Activated T-cell treated with anti-CD3 and anti-CD28 coated beads for 1 hour (primary cell): ENCODE measurements at places on chromosomes 3 and 15.
A peak's percentile ranks its signal among the peaks of the same experiment; 100 is the strongest.

- no peak for DNase-seq
These were observed 24.8 kb downstream of the CCDC80 start for GRCh38 chr3:112615989-112616731.

- no peak for DNase-seq
These were observed 1.3 kb downstream of the ELL3 start for GRCh38 chr15:43775411-43775965.

- no peak for DNase-seq
These were observed 1.5 kb upstream of the VIPR1 start for GRCh38 chr3:42500909-42501308.

GRCh38 chr3:76700323-76700722, 339.6 kb upstream of the ROBO2 start:
- DNase-seq, result no peak

DNA sequence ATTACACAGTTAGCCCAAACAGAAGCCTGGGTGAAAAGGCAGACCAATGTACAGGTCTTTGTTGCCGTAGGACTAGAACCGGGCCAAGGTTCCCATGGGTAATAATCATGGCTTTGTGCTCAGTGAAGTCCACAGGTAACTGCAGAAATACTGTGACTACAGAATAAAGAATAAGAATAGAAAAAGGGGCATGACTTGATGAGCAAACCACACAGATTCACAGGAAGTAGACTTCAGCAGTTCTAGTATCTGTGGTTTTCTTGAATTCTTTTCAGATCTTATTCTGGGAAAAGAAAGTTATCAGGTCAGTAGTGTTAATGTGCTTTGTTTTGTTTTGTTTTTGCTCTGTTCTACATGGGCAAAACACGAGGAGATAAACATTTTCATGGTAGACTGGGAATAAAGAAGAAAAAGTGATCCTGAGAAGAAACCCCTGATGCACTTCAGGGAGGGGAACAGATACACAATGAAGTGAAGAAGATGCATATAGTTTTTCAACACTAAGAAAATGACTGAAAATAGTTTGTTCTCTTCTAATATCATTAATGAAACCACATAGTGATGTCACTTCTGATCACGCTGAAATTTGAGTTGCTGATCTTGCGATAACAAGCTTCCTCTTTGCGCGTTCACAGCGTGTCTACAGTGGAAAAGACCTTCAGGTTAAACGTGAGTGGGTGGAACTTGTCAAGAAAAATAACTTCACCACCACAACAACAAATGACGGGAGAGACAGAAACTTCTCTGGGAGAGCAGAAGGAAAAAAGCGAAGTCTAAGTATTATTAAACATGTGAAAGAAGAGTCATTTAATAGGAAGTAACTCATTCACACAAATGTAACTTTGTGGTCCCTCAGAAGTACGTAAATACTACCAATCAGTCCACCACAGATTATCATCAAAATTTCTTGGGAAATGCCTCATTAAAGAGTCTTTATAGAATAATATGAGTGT, 315.8 kb upstream of the SATB1 start:
- DNase-seq, result peak; percentile 30

DNA sequence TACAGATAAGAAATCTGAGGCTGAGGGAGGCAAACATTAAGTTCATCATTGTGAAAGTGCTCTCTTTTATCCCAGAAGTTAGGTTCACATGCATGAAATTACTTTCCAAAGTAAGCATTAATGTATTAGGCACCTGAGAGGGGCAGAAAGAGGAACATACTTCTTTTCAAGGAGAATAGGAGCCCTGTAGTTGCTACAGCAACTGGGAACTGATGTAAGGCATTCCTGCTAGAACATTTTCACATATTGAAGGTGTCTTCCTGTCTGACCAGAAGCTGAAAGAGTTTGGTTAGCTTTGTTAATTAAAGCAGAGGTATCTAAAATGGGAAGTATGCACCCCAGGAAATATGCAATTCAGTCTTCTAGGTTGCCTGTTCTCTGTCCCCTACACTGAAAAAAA, 65.5 kb upstream of the ZBTB20 start:
- DNase-seq, result no peak

- DNase-seq, result no peak
These were observed 482.5 kb upstream of the TBL1XR1 start for GRCh38 chr3:177679568-177680471.

- DNase-seq, result no peak
These were observed 36.4 kb downstream of the RLBP1 start for GRCh38 chr15:89184886-89185526.

GRCh38 chr3:188236271-188236670, 82.3 kb downstream of the LPP start:
- no peak for DNase-seq

GRCh38 chr3:103873897-103874545, 1439.2 kb downstream of the ZPLD1 start:
- no peak for DNase-seq

DNA sequence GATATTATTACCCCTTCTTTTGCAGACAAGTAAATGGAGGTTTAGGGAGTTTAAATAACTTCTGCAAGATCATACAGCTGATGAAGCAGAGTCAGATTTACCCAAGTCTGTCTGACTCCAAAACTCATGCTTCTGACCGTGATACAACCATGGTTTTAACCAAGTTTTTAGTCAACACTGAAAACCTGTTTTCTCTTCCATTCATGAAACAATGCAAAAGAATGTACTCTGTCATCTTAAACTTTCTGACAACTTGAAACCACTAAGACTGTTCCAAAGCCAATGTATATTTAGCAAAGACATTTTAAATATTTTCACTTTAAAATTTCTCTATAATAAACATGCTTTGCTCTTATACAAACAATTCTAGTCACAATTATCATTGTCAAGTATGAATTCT, 77.0 kb upstream of the RBMS3 start:
- DNase-seq, result no peak

- no peak for DNase-seq
These were observed 329.1 kb upstream of the SOX2 start for GRCh38 chr3:181382656-181383055.

DNA sequence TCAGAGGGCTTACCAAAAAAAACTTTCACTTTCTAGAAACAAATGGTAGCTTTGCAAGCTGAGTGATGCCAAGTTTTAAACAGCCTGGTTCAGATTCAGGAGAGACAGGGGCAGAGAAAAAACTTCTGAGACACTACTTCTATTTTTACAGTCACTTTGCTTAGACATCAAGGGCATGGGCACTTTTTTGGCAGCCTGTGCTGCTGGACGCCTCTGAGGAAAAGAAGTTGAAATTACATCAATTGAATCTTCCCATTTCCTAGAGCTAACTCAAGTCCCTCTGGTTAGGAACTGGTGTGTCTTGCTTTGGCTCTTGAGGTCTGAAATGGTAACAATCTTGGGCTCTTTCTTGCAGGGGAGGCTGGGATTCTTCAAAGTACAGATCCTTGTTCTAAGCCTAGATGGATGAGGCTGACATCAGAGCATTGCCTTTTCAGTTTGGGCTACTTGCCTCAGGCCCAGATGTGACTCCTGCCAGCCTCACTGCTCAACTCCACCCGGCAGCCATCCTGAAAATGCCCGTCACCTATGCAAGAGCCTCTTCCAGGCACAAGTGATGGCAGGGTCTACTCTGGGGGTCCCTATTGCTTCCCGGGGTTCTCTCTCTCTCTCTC, 357.5 kb downstream of the FOXP1 start:
- no peak for DNase-seq

GRCh38 chr15:58632789-58633188, 116.7 kb downstream of the ADAM10 start:
- no peak for DNase-seq

DNA sequence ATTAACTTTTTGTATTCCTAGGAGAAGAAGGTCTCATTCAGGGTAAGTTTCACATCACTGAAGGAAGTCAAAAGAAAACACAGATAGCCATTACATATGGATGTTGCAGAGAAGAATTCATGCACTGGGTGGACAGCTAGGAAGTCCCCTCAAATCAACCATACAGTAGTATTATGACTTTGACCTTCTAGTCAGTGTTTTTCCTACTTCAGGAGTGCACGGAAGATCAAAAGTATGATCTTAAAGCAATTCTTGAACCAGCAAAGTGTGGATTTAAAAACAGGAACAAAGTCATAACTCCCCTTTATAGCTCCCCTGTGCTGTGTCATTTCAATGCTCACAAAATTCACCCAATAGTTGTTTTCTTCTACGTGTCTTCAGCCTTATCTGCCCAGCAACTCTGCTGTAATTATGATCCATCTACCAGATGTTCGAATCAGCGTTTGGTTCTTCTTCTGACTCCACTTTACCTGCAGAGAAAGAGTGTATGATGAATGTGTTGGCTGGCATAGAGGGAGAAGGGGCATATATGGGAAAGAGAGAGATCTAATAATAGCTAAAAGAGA, 118.1 kb upstream of the MEIS2 start:
- DNase-seq, result no peak

DNA sequence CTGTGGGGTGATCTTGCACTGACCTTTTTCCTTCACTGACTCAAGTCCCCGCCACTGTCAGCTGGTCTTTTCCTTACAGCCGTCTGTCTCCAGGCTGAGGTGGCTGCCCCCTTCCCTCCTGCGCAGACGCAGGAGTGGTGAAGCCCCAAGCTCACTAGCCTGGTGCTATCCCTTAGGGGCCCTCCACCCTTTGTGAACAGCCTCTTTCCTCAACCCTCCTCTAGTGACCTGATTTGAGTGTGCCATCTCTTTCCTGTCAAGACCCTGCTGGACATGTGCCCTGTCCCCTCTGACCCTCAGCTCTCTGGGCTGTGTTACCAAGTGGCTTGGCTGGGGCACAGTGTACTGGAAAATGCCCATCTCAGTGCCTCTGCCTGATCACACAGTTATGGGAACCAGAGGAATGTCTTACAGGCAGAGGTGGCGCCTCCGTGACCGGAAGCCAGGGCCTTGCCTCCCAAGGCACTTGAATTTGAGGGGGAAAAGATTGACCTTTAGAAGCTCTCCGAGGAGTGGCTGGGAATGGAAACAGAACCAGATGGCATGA, 8.7 kb downstream of the KBTBD13 start:
- DNase-seq, result no peak

DNA sequence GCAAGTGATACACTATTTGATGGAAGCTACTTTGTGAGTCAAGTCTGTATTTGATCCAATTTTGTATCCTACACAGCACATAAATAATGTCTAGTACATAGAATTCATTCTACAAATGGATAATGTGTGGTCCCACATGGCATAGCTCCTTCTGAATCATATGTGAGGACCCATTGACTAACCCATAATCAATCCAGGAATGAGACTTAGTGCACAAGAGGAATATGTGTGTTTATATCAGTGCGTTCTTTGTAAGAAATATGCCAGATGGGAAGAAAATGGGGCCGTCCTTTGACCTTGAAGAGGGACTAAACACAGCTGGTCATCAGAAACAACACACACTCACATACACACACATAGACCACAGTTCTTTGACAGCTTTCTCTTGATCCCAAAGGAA, 282.7 kb upstream of the SEMA6D start:
- no peak for DNase-seq

GRCh38 chr15:59401824-59402569, 29.3 kb upstream of the MYO1E start:
- no peak for DNase-seq

DNA sequence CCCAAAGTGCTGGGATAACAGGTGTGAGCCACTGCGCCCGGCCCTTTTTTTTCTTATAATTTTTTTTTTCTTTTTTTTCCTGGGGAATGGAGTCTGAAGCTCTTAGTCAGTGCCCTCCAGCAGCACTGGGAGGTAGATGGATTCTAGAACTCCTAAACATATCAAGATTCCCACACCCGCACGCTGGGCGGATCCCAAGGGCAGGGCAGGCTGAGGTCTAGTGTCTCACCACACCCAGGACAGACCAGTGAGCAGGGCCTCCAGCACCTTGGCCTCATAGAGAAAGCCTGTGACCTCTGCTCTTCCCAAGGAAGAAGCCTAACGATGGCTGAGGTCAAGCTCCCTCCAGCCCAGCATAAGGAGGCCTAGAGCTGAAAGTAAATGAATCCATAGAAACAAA, 153.7 kb upstream of the MEF2A start:
- DNase-seq, result no peak

DNA sequence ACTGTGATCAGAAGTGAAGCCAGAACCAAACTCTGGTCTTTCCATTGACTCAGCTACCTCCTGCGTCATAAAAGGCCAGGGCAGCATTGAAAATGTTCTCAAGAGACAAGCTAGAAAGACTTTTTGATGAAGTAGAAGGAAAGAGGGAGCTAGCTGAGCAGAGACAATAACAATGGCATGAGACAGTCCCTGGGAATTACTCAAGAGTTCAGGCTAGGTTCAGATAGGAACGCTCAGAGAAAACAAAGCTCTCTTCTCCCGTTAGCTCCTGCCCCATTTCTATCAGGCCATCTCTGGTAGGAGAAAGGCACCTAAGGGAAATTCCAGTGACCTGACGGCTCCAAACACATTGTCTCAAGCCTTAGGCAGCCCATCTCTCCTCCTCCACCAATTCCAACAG, 7.0 kb upstream of the OXTR start:
- no peak for DNase-seq

GRCh38 chr3:177396733-177397132, 199.5 kb upstream of the TBL1XR1 start:
- DNase-seq, result no peak

DNA sequence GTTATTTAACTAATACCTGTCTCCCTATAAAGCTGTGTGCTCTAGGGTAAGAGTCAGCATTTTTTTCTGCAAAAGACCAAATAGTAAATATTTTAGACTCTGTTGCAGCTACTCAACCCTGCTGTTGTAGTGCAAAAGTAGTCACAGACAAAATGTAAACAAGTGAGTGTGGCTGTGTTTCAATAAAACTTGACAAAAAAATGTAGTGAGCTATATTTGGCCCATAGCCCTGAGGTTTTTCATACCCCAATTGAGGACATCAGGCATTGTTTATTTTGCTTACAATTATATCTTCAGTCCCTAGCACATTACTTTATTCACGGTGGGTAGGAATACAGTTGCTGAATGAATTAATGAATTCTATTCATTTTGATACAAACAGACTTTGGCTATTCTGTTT, 58.7 kb upstream of the TBC1D5 start:
- no peak for DNase-seq

GRCh38 chr3:48759071-48759470, 42.0 kb upstream of the IP6K2 start:
- DNase-seq, result no peak

DNA sequence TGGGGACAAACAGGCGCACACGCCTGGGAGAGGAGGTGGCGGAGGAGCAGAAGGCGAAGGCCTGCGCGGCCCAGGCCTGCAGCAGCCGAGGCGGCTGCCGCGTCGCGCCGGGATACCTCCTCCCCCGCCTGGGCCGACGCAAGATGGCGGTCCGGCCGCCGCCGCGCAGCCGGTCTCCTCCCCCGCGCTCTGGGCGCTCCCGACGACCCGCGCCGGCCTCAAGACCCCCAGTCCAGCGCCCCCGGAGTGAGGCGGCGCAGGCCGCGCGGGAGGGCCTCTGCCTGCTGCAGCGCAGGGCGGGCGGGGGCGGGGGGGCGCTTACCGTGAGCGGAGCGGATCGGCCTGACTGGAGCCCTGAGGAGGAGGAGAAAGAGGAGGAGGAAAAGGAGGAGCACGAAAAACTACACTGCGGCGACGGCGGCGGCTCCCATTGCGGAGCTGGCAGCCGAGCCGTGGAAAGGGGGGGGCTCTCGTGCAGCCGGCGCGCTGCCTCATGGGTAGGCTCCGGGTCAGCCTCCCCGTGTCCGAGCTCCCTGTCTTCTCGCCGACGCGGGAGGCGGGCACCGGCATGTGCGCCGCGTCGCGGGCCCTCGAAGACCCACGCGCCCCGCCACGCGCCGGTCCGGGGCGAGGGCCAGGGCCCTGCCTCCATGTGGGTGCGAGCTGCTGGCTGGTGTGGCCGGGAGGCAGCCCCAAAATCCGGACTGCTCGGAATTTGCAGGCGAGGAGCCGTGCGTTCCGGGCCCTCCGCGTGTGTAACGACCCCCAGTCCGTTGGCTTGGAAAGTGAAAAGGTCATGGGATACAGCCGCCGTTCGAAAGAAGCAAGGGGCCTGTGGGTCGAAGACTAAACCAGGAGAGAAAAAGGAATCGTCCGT, at the start of gene ZNF280D:
ZNF280D (minus strand) TSS at position 374 of the 877 bp plus-strand sequence. CDS start 26,400 bp downstream, outside the sequence.
- peak; percentile 60 for DNase-seq
